Stimulated activated CD4-positive, alpha-beta T cell treated with anti-CD3 and anti-CD28 coated beads, Interleukin-2, amount 100 ng/mL, for 4 hours (primary cell): ENCODE measurements at places on chromosomes 2 and 18.

GRCh38 chr2:168456521-168457189, 583 bp downstream of the CERS6 start:
- DNase-seq: peak; percentile 39

GRCh38 chr18:56541340-56541739, 97.1 kb downstream of the TXNL1 start:
- no peak for DNase-seq

DNA sequence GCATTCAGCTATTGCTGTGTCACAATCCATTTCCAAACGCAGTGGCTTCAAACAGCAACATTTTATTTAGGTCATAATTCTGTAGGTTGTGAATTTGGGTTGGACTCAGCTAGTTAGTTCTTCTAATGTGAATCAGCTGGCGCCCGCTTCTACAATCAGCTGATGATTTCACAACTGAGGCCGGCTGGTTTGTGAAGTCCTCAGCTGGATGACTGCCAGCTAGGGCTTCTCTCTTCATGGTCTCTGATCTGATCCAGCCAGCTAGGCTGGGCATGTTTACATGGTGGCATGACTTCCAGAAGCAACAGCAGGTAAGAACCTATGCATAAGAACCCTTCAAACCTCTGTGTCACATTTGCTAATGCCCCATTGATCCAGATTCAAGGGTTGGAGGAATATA, 172.0 kb downstream of the SLC4A10 start:
- no peak for DNase-seq

- no peak for DNase-seq
These were observed 13.5 kb upstream of the REL start for GRCh38 chr2:60867848-60868247.

- DNase-seq: no peak
These were observed 113.4 kb downstream of the PIEZO2 start for GRCh38 chr18:11035814-11036495.

- DNase-seq: no peak
These were observed 1.6 kb downstream of the NEU4 start for GRCh38 chr2:241810307-241811200.

GRCh38 chr2:158103411-158104012, 1.8 kb downstream of the UPP2 start:
- DNase-seq: no peak

DNA sequence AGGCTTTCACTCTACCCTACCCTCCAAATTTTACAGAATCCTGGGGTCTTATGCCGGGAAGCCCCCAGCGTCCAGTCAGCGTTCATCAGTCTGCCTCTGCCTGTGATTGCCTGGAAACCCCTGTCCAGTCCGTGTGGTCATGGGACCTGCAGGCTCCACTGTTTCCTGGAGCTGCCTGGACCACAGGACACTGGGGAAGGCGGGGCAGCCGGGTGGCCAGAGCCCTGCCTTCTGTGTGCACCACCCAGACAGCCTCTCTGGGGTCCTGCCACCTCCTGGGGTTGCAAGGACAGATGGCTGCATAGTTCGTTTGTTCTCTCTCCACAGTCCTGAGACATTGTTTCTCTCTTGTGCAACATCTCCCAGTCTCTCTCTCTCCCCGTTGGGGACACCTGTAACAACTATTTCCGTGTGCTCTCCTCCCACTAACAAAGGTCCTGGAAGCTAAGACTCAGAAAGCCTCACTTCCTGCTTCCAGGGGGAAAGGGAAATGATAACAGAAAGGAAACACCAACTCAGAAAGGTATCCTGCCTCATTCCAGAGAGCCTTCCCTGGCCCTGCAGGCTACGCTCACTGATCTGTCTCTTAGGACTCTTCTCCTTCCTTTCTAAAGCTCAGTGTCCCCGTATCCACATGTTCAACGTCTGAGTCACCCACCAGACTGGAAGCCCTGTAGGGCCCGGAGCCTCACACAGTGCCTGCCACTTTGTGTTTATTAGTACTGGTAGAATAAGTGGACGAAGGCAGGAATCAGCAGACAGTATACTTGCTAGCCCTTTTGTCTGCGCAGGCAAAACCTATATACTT, 192.8 kb upstream of the RAB12 start:
- no peak for DNase-seq

- DNase-seq: no peak
These were observed 104.5 kb upstream of the NCK2 start for GRCh38 chr2:105640246-105640645.
